Neural crest cell (in vitro differentiated cells): ENCODE measurements at places on chromosomes 2 and 18.

DNA sequence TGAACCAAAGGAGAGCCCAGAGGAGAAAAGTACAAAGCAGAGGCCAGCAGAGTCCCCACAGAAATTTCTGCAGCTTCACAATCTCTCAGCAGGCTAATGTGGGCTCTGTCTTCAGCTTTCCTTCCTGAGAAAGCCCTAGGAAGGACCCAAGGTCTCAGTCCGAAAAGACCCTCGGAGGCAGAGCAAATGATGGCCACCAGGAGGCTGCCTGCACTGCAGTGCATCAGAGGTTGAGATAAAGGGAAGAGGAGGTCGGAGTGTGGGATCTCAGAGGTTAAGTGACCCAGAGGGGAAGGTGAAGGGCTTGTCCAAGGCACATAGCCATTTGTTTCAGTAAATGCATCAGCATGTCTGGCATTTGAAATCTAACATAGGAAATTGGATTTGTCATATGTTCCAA lies 299.1 kb upstream of the SLC14A2 start:
- no peak for DNase-seq

GRCh38 chr2:195472501-195473234 lies 184.4 kb upstream of the SLC39A10 start:
- no peak for DNase-seq

- no peak for DNase-seq
Observed at GRCh38 chr2:239042551-239043320, 194.9 kb downstream of the TWIST2 start.

GRCh38 chr2:128374001-128374710 lies 55.5 kb upstream of the HS6ST1 start:
- no peak for DNase-seq

DNA sequence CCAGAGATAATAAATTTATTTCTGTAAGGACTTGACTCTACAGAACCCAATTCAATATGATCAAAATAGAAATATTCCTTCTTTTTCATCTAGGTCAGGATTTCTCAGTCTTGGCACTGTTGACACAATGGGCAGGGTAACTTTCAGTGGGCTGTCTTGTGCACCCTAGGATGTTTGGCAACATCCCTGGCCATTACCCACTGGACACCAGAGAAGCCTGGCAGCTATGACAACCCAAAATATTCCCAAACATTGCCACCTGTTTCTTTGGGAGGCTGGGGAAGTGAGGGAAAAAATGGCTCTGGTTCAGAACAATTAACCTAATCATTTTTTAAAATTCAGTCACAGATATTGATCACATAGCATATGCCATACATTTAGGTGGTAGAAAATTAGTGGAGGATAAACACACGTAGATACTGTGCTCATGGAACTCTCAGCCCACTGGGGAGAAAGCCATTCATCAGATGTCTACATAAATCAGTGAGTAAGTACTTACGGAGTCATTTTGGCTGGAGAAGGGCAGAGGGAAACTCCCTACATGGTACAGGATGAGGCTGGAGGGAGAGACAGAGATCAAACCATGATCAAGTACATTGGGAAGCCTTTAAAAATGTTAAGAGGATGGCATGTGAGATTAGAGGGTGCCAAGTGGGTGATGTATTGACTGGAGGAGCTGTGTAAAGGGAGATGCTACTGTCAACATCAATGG lies 718 bp upstream of the TNP1 start:
- DNase-seq, result no peak

- no peak for DNase-seq
Observed at GRCh38 chr2:239825705-239825979, 199.5 kb downstream of the NDUFA10 start.

DNA sequence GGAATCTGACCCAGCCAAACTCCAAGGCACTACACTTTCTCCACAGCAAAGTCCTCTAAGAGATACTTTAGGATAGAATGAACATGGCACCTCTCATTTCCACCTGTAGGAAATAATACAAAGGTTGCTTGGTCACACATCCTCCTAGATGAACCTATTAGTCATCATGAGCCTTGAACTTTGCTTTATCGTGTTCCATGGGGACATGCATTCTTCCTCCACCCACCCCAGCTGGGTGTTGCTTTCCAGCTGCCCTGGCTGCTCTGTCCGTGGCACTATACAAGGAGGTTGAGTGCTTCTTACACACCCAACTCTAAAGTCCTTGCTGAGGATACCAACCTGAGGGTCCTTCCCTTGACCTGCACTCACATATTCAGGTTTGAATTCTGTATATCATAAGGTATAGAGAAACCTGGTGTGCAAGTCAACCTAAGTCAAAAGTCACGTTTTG lies 52.7 kb downstream of the SPRED2 start:
- no peak for DNase-seq

DNA sequence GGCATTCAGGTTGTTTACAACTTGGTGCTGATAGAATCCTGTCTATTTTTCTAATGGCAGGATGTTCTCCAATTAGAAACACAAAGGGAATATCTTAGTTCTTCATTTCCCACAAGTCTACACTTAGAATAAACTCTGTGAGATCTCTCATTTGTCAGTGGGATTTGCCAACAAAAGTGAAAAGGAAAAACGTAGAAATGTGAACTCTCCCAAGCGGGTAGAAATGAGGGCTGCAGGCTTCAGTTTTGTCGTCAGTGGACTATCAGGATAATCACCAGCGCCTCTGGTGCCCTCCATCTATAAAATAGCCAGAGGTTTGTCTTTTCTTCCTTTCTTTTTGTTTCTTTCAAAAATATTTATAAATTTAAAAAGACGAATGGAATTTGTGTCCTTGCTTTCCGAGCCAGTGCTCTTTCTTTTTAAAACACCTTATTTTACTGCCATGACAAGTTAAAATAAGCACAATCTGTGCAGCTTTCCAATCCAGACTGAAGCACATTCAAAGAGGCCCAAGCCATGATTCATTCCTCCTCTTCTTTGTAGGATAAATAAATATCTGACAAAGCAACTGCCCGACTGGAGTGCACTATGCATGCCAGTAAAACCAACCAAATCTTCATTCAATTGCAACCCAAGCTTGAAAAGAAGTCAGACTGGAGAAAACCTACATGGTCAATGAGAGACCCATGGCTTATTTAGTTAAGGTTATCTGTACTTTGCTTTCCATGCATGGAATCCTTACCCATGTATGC lies 185.8 kb downstream of the ANKRD44 start:
- DNase-seq, result no peak

- DNase-seq, result no peak
Observed at GRCh38 chr2:25938345-25938744, 44.0 kb downstream of the KIF3C start.

GRCh38 chr2:197103363-197103762 lies 176.9 kb upstream of the PGAP1 start:
- no peak for DNase-seq

GRCh38 chr2:134676960-134677359 lies 41.8 kb downstream of the TMEM163 start:
- DNase-seq, result no peak

GRCh38 chr2:229160180-229160579 lies 110.9 kb downstream of the PID1 start:
- no peak for DNase-seq

DNA sequence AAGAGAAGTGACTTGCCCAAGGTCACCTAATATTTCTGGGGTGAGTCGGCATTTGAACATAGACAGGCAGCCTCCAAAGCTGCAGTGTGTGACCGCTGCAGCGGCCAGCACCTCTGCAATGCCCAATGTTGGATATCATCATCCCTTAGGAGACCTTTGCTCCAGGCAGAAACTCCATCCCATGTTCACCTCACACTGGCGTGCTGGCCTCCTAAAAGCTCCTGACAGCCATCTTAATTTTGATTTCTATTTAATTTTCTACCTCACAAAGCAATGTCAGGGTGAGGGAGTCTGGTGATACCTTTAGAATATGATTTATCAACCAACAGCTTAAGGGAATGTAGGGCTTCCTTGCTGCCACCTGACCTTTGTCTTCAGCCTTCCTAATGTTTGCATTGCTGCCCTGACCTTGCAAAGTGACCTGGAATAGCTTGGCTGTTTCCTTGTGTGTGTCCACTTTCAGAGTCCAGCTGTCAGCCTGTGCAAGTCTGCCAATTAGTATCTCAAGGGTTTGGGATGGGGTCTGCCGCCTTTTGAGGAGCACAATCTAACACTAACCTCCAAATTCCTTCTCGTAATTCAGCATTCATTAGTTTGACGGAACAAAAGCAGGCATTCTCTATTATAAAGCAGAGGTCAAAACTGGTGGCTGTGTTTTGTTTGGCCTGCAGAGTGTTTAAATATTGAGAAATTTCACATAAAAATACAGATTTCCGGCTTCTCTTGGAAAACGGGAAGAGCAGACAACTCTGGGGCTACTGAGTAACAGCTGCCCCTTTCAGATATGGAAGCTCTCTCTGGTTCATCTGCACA lies 127.6 kb downstream of the PLEKHM3 start:
- DNase-seq, result no peak
